ENCODE measurements at places on chromosomes 3 and 15.

DNA sequence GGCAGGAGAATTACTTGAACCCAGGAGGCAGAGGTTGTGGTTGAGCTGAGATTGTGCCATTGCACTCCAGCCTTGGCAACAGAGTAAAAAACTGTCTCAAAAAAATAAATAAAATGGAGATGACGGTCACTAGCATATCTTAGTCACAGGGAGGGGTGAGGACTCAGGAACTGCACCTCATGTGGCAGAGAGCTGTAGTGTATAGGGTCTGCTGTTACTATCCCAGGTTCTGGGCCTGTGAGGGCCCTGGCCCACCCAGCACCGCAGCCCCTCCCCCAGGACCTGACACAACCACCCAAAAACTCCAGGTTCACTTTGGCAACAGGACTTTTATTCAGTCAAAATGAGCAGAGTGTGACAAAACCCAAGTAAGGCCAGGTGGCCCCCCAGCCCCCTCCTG, 22.3 kb downstream of the RNU5B-1 start:
- H3K27me3 ChIP-seq, result peaks cover 3% of the 10 kb centered on the region
- no peak overlapping the region for H3K27ac ChIP-seq
- no peak for DNase-seq
- no peaks in the 10 kb centered on the region for H3K36me3 ChIP-seq

GRCh38 chr3:182261041-182261440, 532.3 kb upstream of the ATP11B start:
- peaks cover 12% of the 10 kb centered on the region for H3K27me3 ChIP-seq
- no peaks in the 10 kb centered on the region for H3K36me3 ChIP-seq

- no peaks in the 10 kb centered on the region for H3K4me1 ChIP-seq
- H3K27me3 ChIP-seq, result no peaks in the 10 kb centered on the region
- no peak overlapping the region for H3K4me3 ChIP-seq
Measured at GRCh38 chr3:143924522-143925285, 46.9 kb upstream of the DIPK2A start.

DNA sequence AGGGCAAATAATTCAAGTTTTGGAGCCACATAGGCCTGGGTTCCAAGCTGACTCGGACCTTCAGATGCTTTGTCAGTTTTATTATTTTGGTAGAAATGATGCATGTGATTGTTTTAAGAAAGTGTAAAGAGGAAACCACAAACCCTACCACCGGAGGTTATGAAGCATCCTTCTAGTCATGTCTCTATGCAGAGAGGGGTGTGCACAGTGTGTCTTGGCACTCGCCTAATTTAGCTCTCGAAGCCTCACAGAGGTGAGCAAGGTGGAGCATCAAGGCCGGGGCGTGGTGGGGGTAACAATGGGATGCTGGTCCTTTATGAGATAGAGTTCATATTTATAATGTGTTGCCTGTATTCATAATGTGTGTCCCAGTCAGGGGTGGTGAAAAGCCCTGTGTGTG, 63.7 kb upstream of the SMAD6 start:
- no peaks in the 10 kb centered on the region for H3K36me3 ChIP-seq
- no peak overlapping the region for H3K4me3 ChIP-seq
- no peak for DNase-seq
- no peaks in the 10 kb centered on the region for H3K27me3 ChIP-seq
- no peak overlapping the region for H3K27ac ChIP-seq

- no peak overlapping the region for H3K27ac ChIP-seq
- no peak overlapping the region for H3K4me3 ChIP-seq
- H3K36me3 ChIP-seq, result peaks cover 6% of the 10 kb centered on the region
- no peak for DNase-seq
- no peaks in the 10 kb centered on the region for H3K27me3 ChIP-seq
Measured at GRCh38 chr15:43102187-43102586, 3.7 kb downstream of the UBR1 start.

DNA sequence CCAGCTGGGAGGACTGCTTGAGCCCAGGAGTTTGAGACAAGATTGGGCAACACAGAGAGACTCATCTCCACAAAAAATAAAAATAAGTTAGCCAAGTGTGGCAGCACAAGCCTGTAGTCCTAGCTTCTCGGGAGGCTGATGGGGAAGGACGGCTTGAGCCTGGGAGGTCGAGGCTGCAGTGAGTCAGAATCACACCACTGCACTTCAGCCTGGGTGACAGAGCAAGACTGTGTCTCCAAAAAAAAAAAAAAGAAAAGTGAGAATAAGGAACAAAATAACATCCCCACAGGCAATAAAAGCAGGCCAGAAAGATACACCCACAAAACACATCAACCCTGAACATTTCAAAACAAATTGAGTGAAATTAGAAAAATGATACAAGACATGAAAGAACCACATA, 48.7 kb upstream of the OCA2 start:
- no peak overlapping the region for H3K27ac ChIP-seq
- H3K27me3 ChIP-seq, result no peaks in the 10 kb centered on the region
- no peak for DNase-seq
- peaks cover 41% of the 10 kb centered on the region for H3K36me3 ChIP-seq
- H3K4me1 ChIP-seq, result no peaks in the 10 kb centered on the region
- H3K4me3 ChIP-seq, result no peak overlapping the region

DNA sequence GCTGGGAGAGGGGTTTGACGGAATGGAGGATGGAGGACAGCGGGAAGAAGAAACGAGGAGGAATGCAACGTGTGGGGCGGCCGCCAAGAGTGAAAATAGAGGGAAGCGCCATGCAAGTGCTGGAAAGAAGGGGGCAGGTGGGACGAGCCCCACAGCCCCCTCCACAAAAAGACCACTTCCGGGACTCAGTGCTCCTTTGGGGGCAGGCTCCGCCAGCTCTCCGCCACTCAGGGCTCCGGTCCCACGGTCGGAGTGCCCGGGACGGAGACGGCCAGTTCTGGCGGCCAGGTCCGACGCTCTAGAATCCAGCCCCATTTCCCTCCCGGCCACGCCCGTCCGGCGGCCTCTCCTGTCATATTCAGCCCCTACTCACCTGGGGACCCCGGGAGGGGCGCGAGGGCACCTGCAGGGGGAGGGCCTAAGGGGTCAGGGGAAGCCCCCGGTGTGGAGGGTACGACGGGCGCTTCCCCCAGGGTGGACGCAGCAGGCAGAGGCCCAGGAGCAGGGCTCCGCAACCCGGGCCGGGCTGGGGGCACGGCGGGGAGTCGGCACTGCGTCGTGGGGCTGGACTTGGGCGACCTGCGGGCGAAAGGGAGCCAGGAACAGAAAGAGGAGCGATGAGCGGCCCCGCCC, 25.5 kb upstream of the CSPG4 start:
- peak overlapping the region; percentile 77 for H3K4me3 ChIP-seq
- H3K36me3 ChIP-seq, result no peaks in the 10 kb centered on the region
- peaks cover 31% of the 10 kb centered on the region for H3K4me1 ChIP-seq
- H3K27ac ChIP-seq, result no peak overlapping the region
- H3K27me3 ChIP-seq, result no peaks in the 10 kb centered on the region

DNA sequence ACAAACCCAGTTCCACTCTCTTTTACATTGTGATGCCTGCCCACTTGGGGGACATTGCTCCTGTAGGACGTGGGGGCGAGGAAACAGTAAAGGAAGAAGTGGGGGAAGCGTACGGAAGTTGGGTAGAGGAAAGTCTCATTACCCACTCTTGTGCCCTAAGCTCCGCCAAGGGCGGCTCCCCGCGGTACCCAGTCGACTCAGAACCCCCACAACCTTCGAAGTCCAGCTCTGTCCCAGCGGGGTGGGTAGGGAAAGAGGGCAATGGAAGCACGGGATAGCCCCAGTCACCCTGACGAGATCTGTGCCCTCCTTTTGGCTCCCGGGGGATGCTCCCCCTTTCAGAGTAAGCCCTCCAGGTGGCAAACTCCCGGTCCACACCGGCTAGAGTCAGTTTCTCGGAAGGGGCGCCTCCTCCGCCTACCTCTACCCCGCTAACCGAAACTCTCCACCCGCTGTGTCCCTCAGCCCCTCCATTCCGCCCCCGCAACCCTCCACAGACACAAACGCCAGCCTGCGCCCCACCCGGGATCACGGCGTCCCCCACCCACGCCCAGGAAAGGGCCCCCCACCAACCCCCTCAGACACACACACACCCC, 527 bp downstream of the CSNK1G1 start:
- H3K27me3 ChIP-seq, result no peaks in the 10 kb centered on the region
- peaks cover 14% of the 10 kb centered on the region for H3K4me1 ChIP-seq
- no peaks in the 10 kb centered on the region for H3K36me3 ChIP-seq
- DNase-seq, result no peak
- H3K27ac ChIP-seq, result peak overlapping the region; percentile 83

GRCh38 chr3:127320529-127321121, 32.8 kb upstream of the PRR20G start:
- DNase-seq, result no peak
- no peaks in the 10 kb centered on the region for H3K36me3 ChIP-seq
- H3K27ac ChIP-seq, result no peak overlapping the region
- H3K4me1 ChIP-seq, result no peaks in the 10 kb centered on the region
- peaks cover 4% of the 10 kb centered on the region for H3K27me3 ChIP-seq

- no peak overlapping the region for H3K4me3 ChIP-seq
- H3K4me1 ChIP-seq, result peaks cover 8% of the 10 kb centered on the region
Measured at GRCh38 chr15:40558952-40559742, 5.7 kb downstream of the CCDC32 start.

DNA sequence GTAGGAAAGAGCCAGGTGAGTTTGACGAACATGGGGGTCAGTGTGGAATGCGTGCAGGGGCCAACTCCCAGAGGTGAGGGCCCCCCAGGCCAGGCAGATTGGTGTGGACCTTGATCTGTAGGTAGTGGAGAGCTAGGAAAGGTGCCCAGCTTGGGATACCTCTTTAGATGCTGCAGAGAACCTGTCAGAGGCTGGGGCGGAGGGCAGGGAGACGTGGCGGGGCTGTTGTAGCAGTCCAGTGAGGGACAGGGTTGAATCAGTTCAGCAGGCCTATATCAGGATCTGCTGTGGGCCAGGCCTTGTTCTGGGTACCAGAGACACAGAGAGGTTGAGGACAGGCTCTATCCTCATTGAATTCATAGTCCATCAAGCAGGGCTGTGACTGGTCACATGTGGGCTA, 8.6 kb downstream of the SNX33 start:
- H3K4me3 ChIP-seq, result no peak overlapping the region
- no peak overlapping the region for H3K27ac ChIP-seq
- DNase-seq, result no peak
- no peaks in the 10 kb centered on the region for H3K27me3 ChIP-seq
- peaks cover 95% of the 10 kb centered on the region for H3K4me1 ChIP-seq

DNA sequence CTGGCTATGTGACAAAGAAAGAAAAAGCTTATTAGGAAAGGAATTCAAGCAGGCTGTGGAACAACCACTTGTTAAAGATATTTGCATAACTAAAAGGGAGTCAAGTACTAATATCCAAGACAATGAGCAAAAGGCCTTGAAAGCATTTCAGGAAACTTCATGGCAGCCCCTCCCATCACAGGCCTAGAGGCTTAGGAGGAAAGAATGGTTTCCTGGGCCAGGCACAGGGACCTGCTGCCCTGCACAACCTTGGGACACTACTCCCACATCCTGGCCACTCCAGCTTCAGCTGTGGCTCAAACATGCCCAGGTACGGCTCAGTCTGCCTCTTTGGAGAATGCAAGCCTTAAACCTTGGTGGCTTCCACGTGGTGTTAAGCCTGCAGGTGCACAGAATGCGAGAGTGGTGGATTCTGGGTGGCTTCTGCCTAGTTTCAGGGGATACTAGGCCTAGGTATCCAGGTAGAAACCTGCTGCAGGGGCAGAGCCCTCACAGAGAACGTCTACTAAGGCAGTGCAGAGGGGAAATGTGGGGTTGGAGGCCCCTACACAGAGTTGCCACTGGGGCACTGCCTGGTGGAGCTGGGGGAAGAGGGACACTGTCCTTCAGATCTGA, 121.6 kb downstream of the OPA1 start:
- no peaks in the 10 kb centered on the region for H3K27me3 ChIP-seq
- no peak overlapping the region for H3K4me3 ChIP-seq
- no peaks in the 10 kb centered on the region for H3K4me1 ChIP-seq
- no peak overlapping the region for H3K27ac ChIP-seq
- DNase-seq, result no peak
